ENCODE measurements at places on chromosomes 2 and 18.

DNA sequence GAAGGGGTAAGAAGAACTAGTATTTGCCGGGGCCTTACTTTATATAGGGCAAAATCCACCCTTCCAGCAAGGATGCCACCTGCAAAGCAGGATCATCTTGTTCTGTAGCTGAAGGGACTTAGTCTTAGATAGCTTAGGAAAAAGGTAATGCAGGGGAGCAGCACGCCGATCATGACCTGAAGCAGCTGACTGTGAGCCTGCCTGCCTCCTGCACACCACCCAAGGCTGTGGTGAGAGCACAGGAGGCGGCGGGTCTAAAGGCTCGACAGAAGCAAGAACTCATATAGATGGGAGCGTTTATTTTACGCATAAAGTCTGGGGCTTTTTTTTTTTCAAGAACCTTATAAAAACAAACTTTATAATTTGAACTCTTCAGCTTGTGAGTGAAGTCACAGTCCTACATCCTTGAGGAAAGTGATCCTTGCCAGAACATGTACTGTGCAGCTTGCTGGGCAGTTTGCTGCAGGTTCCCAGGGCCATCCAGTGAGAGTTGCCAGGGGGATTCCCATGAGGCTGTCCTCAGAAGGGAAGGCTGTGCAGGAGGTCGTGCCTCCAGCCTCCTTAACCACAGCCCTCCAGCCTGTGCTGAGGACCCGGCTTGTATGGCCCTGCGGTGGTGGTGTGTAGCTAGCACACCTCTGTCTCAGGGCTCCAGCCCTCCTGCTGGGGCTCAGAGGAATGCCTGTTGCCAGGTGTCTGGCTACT, 92.1 kb downstream of the RNF144A start:
- DNase-seq = no peak

DNA sequence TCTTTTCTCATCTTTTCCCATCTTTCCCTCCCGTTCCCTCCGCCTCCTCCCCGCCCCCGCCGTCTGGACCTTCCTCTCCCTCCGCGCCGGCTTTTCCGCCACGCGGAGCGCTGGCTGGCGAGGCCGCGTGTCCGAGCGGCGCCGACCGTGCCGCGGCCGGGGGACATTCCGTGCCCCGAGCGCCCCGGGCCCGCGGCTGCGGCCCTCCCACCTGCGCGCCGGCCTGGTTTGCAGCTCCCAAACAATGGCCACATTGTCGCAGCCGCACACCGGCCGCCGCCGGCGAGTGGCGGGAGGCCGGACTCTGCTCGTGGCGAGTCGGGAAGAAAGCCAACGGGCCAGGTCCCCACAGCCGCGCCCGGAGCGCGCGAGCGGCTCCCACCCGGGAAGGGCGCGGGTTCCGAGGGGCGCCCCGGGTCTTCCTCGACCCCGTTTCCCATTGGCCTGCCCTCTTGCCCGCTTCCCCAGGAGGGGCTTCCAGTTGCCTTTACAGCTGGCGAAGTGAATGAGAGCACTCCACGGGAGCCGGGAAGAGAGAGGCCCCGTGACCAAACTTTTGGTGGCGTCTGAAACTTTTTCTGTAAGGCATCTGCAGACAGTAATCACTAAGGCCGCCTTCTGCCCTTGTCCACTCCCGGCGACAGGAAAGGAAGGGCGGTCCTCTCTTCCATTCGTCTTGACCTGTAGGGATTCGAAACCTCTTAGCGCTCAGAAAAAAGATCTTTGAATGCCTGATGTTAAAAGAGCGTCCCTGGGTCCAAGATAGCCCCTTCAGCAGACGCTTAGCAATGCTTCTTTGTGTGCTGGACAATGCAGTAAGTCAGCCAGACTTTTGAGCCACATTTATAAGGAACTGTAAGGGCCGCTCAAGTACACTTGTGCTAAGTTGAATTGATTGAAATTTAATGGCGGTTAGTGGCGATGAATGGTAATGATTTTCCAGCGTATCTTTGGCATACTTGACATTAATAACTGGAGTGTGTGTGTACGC, 6.2 kb downstream of the GLI2 start:
- no peak for DNase-seq

GRCh38 chr2:240254337-240255164, 114.1 kb upstream of the OTOS start:
- DNase-seq = no peak

GRCh38 chr2:85255813-85256594, 71.8 kb downstream of the TGOLN2 start:
- no peak for DNase-seq

DNA sequence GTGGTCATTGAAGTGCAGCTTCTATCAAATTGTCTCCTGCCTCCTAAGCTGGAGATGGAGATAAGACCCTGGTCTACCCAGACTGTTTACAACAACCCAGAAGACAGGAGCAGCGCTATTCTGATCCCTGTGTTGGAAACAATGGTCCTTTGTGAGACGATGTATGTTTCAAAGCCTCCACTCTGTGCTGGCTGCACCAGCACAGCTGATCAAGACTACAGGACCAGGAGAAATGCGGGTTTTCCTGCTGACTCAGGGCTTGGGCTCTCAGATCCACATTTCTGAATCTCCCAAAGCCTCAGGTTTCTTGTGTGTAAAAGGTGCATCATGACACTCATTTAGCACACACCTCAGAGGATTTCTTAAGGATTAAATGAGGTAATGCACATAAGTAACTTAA, 92.0 kb downstream of the POU3F3 start:
- no peak for DNase-seq

- no peak for DNase-seq
These were observed 44.8 kb upstream of the EHBP1 start for GRCh38 chr2:62660582-62661262.

DNA sequence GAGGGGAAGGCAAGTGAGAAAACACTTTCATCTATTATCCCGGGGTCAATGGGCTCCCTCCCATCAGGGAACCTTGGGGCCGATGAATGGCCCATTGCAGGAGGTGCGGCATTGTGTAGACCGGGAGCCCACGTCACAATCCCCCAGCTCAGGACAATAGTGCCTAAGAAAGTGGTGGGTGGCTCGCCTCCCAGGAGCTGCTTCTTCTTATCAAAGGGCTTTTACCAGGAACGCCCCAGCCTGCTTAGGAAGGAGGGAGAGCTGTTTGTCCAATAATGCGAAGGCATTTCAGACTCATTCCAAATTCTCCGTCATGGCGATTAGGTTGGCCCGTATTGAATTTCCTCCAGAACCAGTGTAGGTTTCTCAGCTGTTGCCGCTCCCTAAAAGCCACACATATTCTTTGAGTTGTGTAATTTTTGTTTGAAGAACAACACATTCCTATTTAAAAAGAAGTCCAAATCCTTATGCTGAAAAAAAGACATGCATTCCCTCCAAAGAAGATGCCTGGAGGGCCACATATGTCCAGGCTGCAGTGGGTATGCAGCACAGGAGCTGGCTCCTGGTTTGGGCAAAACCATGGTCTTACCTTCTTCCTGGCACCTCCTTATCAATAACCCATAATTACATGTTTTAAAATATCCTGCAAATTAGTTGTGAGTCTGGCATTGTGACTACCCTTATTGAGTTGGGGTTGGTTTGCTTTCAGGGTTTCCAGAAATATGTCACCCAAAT, 264.7 kb downstream of the MYCN start:
- no peak for DNase-seq

GRCh38 chr2:147758821-147759220, 86.0 kb upstream of the ACVR2A start:
- DNase-seq = no peak

- DNase-seq = no peak
These were observed 124.3 kb upstream of the DNAJC10 start for GRCh38 chr2:182591774-182592173.

DNA sequence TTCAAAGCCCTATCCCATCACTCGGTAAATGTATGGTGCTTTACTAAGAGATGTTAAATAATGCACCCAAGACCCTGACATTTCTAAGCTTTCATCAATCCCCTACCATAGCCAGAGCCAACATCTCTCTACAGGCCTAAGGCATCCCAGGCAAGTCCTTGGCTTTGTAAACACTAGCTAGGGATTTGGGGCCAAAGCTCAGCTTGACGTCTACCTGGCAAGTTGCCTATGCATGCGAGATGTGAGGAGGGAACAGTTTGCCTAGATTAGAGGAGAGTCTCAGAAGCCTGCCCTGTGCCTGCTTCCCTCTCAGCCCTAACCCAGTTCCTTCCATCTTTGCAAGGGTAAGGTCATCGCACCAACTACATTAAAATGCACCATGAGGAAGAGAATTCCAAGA, 221.5 kb upstream of the NCKAP5 start:
- DNase-seq = no peak

GRCh38 chr2:166900700-166901099, 12.4 kb downstream of the XIRP2 start:
- no peak for DNase-seq

DNA sequence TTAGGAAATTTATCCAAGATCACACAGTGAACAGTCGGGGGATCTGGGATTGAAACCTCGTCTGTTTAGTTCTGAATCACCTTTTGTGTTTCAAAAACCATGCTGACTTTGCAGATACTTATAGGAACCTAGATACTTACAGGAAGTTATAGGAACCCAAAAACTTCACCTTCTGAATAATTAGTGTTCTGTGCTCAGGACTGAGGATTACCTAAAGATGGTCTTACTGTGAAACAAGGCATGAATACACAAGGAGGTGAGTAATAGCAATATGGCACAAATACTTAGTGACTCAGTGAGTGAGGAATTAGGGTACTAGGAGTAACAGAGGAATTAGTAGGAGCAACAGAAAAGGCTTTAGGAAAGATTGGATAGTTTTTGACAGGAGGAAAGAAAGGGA, 145.5 kb downstream of the LRATD1 start:
- no peak for DNase-seq

DNA sequence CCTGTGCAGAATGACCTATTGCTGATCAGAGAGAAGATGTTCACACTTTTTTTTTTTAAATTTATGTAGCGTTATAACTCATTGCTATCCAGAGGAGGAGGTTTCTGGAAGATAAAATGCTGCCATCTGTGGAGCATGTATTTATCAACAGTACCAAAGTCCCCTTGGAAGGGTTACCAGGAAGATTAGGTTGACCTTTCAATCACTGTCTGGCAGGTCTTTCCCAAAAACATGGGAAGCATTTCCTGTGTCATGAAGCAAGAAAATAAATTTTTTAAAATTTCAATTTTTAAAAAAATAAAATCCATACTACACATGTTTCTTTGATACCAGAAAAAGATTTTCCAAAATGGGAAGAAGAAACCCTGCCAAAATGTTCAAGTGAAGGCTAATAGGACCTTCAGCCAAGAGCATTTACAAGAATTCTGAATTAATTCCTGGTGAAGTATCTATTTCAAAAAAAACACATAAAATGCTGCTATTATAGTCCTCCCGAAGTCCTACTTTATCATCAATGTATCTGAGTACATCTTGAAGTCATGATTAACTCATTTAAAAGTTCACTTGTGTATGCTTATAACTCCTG, 143.9 kb upstream of the RND3 start:
- DNase-seq = no peak

DNA sequence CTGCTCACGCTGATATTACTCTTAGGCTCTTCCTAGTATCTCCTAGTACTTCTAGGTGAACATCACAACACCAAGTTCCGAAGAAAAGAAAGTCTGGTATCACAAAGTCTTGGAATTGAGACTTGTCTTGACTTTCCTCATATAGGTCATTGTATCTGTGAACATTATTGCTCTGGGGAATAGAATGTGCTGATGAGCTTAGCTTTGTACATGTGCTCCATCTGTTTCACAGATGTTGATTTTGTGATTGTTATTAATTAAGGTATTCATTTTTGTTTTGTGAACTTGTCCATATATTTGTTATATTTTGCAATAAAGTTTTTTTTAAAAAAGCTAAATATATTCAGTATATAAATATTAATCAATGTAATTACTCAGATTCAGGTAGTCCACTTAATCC, 111.7 kb downstream of the BABAM2 start:
- no peak for DNase-seq

- no peak for DNase-seq
These were observed 65.7 kb downstream of the TRABD2A start for GRCh38 chr2:84815146-84815545.

DNA sequence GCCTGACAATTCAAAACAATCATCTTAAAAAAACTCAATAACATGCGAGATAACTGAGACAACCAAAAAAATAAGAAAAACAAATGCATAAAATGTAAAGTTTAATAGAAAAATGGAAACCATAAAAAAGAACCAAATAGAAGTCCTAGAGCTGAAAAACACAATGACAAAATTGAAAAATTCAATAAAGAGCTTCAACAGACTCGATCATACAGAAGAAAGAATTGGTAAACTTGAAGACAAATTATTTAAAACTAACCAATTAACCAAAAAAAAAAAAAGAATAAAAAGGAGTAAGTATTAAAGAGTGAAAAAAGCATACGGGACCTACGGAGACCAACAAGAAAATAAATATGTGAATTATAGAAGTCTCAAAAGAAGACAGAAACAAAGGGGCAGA, 37.7 kb downstream of the GPC1 start:
- DNase-seq = no peak

GRCh38 chr2:188117706-188118105, 174.0 kb upstream of the GULP1 start:
- DNase-seq = no peak

GRCh38 chr2:150617351-150617978, 130.0 kb upstream of the RND3 start:
- no peak for DNase-seq

- DNase-seq = no peak
These were observed 51.4 kb downstream of the VSNL1 start for GRCh38 chr2:17591846-17592245.

GRCh38 chr18:12113999-12114646, 20.5 kb downstream of the ANKRD62 start:
- no peak for DNase-seq

GRCh38 chr18:43932140-43932539, 654.9 kb upstream of the SYT4 start:
- DNase-seq = no peak

DNA sequence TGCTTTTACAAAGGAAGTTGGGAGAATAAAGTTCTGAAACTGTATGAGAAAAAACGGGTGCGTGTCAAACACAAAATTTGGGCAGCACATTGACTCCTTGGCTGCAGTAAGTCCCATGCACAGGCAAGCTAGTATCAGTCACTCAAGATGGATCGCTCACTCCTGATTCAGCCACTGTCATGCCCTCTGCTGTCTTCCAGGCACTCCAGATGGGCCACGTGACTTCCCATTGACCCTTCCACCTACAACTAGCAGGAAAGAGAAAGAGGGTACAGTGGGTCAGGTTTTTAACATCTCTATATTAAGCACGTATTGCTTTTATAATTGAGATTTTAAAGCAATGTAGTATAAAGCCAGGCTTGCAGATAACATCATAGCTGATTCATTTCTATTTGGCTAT, 8.6 kb downstream of the ARHGEF33 start:
- DNase-seq = no peak

DNA sequence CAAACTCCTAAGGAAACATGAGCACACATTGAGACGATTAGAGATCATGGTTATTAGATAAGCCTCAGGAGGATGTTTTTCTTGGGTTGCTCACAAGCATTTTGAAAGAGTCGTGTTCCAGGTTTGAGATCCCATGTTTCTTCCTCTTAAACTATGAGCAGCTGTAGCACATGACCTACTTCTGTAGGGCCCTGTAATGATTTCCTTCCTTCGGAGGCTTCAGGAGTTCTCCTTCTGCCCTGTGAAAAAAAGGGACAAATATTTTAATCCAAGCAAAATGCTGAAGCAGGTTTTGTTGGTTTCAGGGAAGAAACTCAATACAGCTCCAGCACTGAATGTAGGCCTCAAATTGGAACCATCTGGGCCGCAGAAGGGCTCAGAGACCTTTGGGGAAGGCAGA, 82.6 kb downstream of the POU3F3 start:
- no peak for DNase-seq
